Right renal pelvis (tissue), 4 donors: ENCODE measurements at places on chromosomes 13 and 19. TPM values are rescaled to one million over a fixed set of nuclear protein-coding genes. Genes with fewer than 3 reads are reported as not detected.

The PGLYRP1 gene
- polyA plus RNA-seq, result 0.76 TPM

The VSTM2B gene
- polyA plus RNA-seq, result 0.65 TPM

The F10 gene
- polyA plus RNA-seq, result 18.6 TPM

The ZBTB32 gene
- 0.42 TPM for polyA plus RNA-seq

The ANGPTL4 gene
- polyA plus RNA-seq, result 1.9 TPM

GRCh38 chr13:50798923-50799322 lies 44.6 kb downstream of the DLEU7 start:
- DNase-seq, result no peak

- no peak for DNase-seq
Measured at GRCh38 chr19:16366433-16367260, 42.0 kb downstream of the KLF2 start.

DNA sequence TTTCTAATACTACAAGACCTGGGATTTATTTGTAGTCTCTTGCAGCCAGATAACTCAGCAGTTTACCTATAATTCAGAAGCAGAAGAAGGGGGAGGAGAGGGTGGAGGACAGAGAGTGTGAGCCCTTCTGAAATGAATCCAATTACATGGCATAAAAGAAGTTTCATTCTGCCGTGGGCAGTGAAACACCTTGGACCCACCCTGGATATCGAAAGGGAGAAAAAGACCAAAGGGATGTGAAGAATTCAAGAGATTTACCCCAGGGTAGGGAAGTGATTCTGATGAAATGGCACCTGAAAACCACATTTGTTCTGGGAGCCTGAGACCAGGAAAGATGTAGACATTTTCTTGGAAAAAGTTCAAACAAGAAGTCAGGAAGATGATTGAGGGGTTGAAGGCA lies 140.9 kb downstream of the NDFIP2 start:
- DNase-seq, result no peak

- DNase-seq, result no peak
Measured at GRCh38 chr19:1650650-1651567, 1.5 kb downstream of the TCF3 start.

GRCh38 chr13:75299246-75299645 lies 182.7 kb downstream of the TBC1D4 start:
- no peak for DNase-seq

DNA sequence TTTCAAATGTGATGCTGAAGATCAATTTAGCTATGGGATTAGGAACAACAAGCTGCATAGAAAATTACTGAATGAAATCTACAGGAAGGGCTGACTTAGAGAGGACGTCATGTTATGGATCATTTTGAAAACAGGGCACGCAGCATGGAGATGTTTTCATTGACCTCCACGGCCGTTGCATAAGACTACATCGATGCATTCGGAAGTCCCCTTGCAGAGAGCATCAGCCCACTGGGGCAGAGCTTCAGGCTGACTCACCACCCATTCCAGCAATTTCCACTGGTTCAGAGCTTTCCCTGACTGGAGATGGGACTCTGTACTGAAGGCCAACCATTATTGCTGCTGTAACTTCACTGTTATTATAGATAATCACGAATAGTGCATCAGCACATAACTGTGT lies 305.3 kb downstream of the IRS2 start:
- DNase-seq, result no peak

- DNase-seq, result peak; percentile 87
Measured at GRCh38 chr19:18683109-18683957, at the start of gene CRTC1. CRTC1 (plus strand) TSS chr19:18683680; CDS start chr19:18683703, 23 bp downstream.

GRCh38 chr19:42306646-42307045 lies 4.2 kb upstream of the PAFAH1B3 start:
- DNase-seq, result no peak

DNA sequence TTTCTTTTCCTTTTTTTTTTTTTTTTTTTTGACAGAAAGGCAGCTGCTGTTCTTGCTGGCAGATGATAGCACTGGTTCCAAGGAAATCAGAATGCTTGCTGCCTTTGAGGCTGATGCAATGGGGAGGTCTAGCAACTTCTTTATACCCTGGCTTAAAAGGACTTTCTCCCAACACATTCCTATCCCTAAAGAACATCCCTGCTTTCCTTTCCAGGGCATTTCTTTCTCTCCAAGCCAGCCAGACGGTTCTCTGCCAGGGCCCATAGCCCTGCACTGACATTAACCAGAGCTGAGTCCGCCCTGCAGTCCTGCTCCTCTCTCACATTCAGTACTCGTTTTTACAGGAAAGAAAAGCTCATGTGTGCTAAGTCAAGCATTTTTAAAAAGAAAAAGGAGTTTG lies 133.9 kb upstream of the WASF3 start:
- no peak for DNase-seq

DNA sequence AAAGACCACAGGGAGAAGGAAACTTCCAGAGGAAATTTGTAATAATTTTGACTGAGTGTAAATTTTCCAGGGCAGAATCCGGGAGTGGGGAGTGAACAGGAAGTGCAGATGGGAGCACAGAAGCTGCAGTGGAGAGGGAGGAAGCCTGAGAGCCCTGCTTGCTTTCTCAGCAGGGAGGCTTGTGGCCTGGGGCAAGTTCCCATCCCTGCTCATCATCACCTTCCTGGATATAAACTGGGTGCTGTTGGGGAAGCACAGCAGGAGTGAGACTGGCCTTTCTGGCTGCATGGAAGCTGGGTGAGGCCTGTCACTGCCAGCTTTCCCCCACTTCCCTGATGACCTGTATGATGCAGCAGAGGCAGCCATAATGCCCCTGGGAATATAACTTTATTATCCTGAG lies 532.9 kb downstream of the SLITRK6 start:
- no peak for DNase-seq

DNA sequence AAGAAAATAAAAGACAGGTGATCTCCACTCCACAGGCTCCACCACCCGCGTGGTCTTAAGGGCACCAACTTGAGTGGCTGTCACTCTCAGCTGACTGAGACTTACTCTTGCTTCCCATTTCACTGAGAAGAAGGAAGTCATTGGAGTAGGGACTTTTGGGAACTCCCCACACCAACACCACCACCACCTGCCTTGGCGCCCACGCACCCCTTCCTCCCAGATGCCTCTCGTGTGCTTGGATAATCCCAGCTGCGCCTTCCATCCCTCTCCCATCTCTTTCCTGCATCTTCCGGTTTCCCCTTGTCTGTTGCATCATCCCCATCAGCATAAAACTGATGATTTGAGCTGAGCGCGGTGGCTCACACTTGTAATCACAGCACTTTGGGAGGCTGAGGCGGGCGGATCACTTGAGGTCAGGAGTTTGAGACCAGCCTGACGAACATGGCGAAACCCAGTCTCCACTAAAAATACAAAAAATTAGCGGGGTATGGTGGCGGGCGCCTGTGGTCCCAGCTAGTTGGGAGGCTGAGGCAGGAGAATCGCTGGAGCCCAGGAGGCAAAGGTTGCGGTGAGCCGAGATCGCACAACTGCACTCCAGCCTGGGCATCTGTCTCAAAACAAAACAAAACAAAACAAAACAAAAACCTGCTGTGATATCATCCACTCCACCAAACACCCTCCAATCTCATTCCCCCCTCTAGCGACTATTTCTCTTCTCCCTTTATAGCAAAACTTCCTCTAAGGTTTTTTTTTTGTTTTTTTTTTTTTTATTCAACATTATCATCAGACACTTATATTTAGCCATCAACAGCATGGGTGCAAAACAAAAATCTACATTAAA lies 25.5 kb downstream of the AP2S1 start:
- no peak for DNase-seq

DNA sequence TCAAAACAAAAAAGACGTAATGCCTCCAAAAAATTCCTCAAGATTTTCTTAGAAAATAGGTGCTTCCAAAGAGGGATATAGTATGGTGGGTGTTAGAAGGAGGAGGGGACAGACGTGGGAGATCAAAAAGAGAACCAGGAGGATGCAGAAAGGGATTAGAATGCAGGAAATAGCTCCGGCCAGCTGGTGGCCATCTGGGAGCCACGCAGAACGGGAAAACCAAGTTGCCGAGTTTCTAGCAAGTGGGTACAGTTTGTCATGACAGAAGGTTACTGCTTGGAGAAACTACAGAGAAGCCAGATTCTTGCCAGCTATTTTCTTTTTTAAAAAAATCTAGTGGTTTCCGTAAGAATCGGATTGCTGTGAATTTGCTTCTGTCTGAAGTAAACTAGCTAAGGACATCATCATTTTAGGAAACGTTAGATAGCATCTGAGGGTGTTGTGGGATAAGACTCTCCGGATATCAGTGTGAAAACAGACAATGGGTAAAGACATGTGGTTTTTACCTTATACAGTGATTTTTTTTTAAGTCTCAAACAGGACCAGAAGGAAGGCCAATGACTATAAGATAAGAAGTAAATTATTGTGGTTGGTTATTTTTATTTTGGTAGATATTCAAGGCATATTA lies 104.9 kb downstream of the HSPH1 start:
- DNase-seq, result no peak

DNA sequence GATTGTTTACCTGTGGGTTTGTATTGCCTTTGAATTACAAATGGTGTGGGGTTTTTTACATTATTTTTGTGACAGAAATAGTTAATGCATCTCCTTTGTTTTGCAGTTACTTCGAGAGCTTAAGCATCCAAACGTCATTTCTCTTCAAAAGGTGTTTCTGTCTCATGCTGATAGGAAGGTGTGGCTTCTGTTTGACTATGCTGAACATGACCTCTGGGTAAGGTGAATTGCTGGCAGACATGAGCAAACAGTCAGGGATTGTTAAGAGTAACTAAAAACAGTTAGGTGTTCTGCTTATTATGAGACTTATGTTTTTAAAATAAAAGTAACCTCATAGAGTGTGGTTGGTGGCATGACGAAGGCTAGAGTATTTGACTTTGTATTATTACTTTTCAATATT lies 95.0 kb downstream of the CDK8 start:
- DNase-seq, result no peak

DNA sequence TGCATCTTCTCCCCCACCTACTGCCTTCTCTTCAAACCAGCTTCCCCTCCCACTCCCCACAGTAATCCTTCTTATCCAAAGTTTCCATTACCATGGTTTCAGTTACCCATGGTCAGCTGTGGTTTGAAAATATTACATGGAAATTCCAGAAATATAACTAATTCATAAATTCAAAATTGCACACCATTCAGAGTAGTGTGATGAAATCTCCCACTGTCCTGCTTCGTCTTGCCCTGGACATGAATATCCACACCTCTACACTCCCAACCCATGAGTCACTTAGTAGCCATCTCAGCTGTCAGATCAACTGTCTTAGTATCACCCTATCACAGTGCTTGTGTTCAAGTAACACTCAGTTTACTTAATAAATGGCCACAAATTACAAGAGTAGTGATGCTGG lies 3.8 kb upstream of the KCTD12 start:
- no peak for DNase-seq

GRCh38 chr13:105365831-105366230 lies 1169.6 kb downstream of the EFNB2 start:
- DNase-seq, result no peak

GRCh38 chr19:14528419-14529253 lies 758 bp upstream of the TECR start:
- DNase-seq, result no peak

GRCh38 chr13:28564030-28564429 lies 69.1 kb upstream of the FLT1 start:
- no peak for DNase-seq

GRCh38 chr13:30837227-30838159 lies 68.6 kb upstream of the MEDAG start:
- DNase-seq, result no peak

DNA sequence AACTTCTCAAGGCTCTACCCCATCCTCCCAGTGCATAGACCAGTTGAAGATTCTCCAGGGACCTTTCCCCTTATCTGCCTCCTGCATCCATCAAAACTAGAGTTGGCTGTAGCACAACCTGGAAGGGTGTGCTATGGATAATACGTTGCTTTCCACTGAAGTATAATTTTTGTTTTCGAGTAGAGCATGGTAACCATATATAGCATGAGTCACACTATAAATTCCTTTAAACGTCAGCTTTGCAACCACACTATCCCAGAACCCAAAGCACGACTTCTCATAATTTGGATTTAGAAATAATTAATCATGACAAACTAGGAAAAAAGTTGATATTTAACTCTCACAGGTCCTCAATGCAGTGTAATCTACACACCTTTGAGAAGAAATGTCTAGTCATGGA lies 138.3 kb upstream of the NBEA start:
- no peak for DNase-seq

GRCh38 chr19:29323021-29323430 lies 110.1 kb upstream of the UQCRFS1 start:
- DNase-seq, result no peak

DNA sequence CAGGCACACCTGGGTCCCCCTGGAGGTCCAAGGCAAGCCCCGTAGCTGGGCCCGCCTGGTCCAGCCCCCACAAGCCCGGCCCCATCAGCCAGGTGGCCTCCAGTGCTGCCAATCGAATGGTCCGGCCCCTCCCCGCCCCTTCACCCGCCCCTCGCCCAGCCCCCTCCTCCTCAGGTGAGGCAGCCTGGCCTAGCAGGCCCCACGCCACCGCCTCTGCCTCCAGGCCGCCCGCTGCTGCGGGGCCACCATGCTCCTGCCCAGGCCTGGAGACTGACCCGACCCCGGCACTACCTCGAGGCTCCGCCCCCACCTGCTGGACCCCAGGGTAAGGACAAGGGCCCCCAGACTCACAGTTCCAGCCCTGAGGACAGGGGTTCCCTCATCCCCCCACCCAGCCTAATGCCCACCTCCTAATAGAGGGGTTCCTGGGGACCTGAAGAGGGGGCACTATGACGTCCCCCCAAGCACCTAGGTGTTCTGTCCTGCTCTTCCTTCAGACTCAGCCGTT lies at the start of gene HPN:
TSS of gene HPN (plus strand) at position 174 of the 508 bp plus-strand sequence. CDS start 786 bp downstream, outside the sequence.
- DNase-seq, result no peak

GRCh38 chr13:37132211-37132610 lies 26.7 kb upstream of the CSNK1A1L start:
- DNase-seq, result no peak

DNA sequence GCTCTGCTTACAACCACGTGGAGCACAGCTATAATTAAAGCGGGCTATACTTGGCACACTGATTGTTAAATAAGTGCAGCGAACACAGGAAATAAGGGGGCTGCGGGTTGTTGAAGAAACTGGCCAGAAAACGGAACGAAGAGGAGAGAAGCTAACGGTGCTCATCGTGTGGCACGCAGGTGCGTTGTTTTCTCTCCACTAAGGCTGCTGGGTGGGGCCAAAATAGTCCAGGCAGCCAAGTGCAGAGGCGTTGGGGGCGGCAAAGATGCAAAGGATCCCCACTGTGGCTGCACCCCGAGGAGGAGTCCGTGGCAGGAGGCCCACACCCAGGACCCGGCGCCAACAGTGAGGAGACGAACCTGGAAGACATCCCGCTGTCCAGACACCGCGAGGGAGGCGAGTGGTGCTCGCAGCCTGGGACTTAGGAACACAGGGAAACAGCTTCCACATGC lies 8.1 kb upstream of the ARL11 start:
- no peak for DNase-seq

GRCh38 chr19:1222394-1222793 lies 15.4 kb downstream of the CBARP start:
- DNase-seq, result no peak
